RWPE2 (cell line): ENCODE measurements at places on chromosomes 12 and 14.

DNA sequence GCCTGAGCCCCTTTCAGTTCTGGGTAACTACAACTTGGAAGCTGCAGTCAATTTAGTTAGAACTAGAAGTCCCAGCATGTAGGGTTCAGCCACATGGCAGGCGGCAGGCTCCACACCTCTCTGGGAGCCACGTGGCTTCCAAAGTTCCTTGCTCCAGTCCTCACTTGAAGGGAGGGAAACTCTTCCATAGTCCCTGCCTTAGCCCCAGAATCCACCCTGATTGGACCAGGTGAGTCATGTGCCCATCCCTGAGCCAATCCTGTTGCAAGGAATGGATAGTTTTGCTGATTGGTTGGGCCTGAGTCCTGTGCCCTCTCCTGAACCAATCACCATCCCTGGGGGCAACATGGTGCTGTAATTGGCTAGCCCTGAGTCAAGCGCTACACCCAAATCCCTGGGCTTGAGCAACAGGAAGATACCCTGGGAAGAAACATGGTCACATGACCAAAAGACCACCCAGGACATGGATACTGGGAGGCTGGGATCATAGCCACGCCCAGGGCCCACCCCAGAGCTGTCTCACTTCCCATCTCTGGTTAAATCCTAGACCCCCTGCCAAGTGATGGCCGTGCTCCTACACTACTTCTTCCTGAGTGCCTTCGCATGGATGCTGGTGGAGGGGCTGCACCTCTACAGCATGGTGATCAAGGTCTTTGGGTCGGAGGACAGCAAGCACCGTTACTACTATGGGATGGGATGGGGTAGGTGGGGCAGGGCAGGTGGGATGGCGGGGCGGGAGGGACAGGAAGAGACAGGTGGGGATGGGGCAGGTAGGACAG is 154.7 kb downstream of the ADGRD1 start:
- no peak overlapping the region for H3K4me3 ChIP-seq
- no peaks in the 10 kb centered on the region for H3K27me3 ChIP-seq
- peak; percentile 17 for DNase-seq
- no peak overlapping the region for H3K27ac ChIP-seq
- no peaks in the 10 kb centered on the region for H3K36me3 ChIP-seq

- peaks cover 27% of the 10 kb centered on the region for H3K4me1 ChIP-seq
- no peaks in the 10 kb centered on the region for H3K36me3 ChIP-seq
- H3K4me3 ChIP-seq = no peak overlapping the region
- no peaks in the 10 kb centered on the region for H3K27me3 ChIP-seq
Observed at GRCh38 chr14:22522466-22522957, 66.5 kb downstream of the DAD1 start.

- H3K27ac ChIP-seq = no peak overlapping the region
- H3K27me3 ChIP-seq = no peaks in the 10 kb centered on the region
- DNase-seq = no peak
- peaks cover 40% of the 10 kb centered on the region for H3K36me3 ChIP-seq
- H3K4me1 ChIP-seq = no peaks in the 10 kb centered on the region
- no peak overlapping the region for H3K4me3 ChIP-seq
Observed at GRCh38 chr12:101749657-101750056, 10.4 kb upstream of the SYCP3 start.

DNA sequence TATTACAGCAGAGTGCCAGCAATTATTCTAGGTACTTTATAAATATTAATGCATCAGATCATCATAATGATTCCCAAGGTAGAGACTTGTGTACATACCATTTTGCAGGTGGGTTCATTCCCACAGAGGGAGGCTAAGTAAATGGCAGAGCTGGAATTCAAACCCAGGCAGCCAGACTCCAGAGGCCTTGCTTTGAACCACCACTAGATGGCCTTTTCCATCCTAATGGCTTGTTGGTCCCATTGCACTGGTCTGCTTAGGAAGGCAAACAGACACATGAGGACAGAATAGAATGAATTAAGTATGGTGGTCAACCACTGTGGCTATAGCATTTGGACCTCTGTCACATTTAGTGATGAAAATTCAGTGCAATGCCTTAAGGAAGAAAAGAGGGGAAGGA is 158.7 kb downstream of the METTL25 start:
- DNase-seq = no peak
- no peak overlapping the region for H3K4me3 ChIP-seq
- no peaks in the 10 kb centered on the region for H3K27me3 ChIP-seq
- no peaks in the 10 kb centered on the region for H3K36me3 ChIP-seq
- H3K27ac ChIP-seq = no peak overlapping the region

- H3K27me3 ChIP-seq = no peaks in the 10 kb centered on the region
- no peak overlapping the region for H3K27ac ChIP-seq
- H3K36me3 ChIP-seq = no peaks in the 10 kb centered on the region
- no peaks in the 10 kb centered on the region for H3K4me1 ChIP-seq
Observed at GRCh38 chr14:99351166-99352007, 79.4 kb upstream of the BCL11B start.

- no peaks in the 10 kb centered on the region for H3K4me1 ChIP-seq
- H3K27me3 ChIP-seq = no peaks in the 10 kb centered on the region
- H3K27ac ChIP-seq = no peak overlapping the region
- no peak for DNase-seq
- no peaks in the 10 kb centered on the region for H3K36me3 ChIP-seq
- H3K4me3 ChIP-seq = no peak overlapping the region
Observed at GRCh38 chr12:16096273-16096849, 181.1 kb downstream of the SLC15A5 start.

DNA sequence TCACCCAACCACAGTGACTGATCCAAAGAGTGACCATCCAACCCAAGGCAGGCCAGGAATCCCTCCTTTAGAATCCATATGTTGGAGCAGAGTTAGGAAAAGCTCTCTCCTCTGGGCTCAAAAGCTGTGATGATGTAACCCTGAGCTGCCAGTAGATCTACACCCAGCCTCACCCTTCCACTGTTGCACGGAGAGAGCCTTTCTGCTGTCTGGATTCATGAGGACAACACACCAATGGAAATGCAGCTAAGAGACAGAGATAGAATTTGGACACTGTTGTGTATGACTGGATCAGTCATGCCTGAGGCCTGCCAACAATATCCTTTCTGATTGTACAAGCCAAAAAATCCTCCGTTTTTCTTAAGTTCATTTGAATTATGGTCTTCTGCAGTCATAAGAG is 4.4 kb upstream of the OR6J1 start:
- H3K4me3 ChIP-seq = no peak overlapping the region
- H3K27ac ChIP-seq = no peak overlapping the region
- peaks cover 36% of the 10 kb centered on the region for H3K4me1 ChIP-seq
- H3K27me3 ChIP-seq = no peaks in the 10 kb centered on the region
- H3K36me3 ChIP-seq = no peaks in the 10 kb centered on the region

DNA sequence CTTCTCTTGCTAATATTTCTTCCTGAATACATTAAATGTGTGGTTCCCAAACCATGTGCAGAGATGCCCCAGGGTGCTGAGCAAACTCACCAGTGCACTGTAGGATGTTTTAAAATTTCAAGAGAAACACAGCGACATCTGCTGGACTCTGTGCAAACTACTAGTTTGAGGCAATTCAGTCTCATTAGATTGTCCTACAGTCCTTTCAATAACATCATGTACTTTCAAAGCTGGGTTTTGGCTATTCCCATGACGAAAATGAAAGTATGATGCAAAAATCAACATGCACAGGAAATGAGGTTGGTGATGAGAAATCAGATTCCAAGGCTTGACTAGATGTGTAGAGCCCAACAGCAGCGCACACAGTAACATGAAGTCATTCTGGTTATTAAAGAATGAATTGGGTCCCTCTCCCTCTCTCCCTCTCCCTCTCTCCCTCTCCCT is 66.3 kb downstream of the CLIP1 start:
- H3K4me1 ChIP-seq = no peaks in the 10 kb centered on the region
- no peak for DNase-seq
- H3K4me3 ChIP-seq = no peak overlapping the region

DNA sequence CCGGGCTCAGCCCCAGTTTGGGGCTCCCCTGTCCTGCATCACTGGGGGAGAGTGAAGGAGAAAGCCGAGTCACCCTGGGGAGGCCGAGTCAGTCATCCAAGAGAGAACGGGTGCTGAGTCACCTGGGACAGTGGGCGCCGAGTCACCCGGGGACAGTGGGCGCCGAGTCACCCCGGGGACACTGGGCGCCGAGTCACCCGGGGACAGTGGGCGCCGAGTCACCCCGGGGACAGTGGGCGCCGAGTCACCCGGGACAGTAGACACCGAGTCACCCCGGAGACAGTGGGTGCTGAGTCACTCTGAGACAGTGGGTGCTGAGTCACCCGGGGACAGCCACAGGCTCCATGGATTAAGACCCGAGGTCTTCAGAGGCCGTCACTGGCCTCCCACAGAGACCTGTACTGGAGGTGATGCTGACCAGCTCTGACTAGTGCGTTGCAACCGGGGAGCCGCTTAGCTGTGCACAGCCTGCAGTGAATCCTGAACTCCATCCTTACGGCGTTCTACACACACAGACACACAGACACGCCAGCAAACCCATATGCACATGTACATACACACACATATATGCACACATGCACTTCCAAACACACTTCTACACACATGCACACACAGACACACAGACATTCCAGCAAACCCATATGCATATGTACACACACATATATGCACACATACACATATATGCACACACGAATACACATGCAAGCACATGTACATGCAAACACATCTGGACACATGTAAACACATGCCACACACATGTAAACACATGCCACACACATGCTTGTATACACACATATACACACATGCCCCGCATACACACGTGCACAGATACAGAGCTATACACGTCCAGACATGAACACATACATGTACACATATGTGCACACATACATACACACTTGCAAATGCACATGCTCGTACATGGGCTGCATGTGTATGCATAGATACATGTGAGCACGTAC is 64.9 kb upstream of the GALNT9 start:
- DNase-seq = peak; percentile 36
- H3K36me3 ChIP-seq = no peaks in the 10 kb centered on the region
- H3K4me1 ChIP-seq = no peaks in the 10 kb centered on the region
- no peak overlapping the region for H3K27ac ChIP-seq
- no peak overlapping the region for H3K4me3 ChIP-seq

GRCh38 chr14:71333705-71334104 is 426.4 kb downstream of the PCNX1 start:
- no peaks in the 10 kb centered on the region for H3K27me3 ChIP-seq
- H3K36me3 ChIP-seq = peaks cover 24% of the 10 kb centered on the region
- H3K4me3 ChIP-seq = no peak overlapping the region

DNA sequence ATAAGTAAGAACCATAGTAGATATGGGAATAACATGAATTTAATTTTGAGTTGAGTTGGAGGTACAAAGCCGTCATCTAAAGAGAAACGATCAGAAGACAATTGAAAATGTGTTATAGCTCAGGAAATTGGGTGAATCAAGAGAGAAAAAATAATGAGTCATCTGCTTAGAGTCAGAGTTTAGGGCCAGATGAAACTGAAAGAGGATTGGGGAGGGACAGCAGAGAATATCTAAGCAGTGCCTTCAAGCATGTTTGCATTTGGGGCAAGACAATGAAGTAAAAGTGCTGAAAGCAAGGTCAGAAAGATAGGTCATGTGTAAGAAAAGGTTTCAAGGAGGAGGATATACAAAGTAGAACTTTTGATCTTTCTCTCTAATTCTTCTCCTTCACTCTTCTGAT is 49.4 kb downstream of the SLC15A5 start:
- H3K4me1 ChIP-seq = no peaks in the 10 kb centered on the region
- H3K27ac ChIP-seq = no peak overlapping the region
- DNase-seq = no peak
- H3K4me3 ChIP-seq = no peak overlapping the region

DNA sequence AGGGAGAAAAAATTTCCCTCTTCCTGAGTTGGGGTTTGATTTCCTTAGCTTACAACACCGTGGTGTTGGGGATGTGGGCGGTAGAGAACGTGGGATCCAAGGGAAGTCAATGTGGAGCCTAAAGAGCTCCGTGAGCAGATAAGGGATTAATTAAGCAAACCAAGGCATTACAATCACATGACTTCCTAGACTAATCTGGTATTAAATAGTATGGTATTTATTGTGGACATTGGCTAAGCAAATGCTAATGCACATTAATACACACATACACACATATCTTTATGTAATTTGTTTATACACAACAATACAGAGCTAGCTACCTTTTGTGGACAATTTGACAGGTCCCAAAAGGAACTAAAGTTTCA is 791 bp upstream of the RNF41 start:
- peaks cover 8% of the 10 kb centered on the region for H3K36me3 ChIP-seq
- no peaks in the 10 kb centered on the region for H3K27me3 ChIP-seq
- DNase-seq = no peak
- peak overlapping the region; percentile 79 for H3K4me3 ChIP-seq

DNA sequence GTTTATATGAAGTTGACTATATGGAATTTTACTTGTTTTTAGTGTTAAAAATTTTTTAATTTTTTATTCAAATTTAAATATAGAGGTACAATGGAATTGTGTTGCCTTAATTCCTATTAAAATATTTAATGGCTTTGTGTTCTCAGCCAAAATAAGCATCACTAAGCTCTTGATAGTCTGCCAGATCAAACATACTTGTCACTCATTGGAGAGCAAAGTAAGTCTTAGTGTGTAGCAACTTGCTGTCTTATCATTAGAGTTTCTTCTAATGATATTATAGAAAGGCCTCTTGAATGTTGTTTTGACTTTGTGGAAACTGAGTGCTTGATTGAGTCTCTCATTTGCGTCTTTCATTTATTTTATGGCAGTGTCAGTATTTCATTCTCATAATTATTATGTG is 10.7 kb downstream of the SFSWAP start:
- no peak for DNase-seq
- no peaks in the 10 kb centered on the region for H3K27me3 ChIP-seq
- H3K36me3 ChIP-seq = peaks cover 95% of the 10 kb centered on the region
- H3K27ac ChIP-seq = peak overlapping the region; percentile 49

DNA sequence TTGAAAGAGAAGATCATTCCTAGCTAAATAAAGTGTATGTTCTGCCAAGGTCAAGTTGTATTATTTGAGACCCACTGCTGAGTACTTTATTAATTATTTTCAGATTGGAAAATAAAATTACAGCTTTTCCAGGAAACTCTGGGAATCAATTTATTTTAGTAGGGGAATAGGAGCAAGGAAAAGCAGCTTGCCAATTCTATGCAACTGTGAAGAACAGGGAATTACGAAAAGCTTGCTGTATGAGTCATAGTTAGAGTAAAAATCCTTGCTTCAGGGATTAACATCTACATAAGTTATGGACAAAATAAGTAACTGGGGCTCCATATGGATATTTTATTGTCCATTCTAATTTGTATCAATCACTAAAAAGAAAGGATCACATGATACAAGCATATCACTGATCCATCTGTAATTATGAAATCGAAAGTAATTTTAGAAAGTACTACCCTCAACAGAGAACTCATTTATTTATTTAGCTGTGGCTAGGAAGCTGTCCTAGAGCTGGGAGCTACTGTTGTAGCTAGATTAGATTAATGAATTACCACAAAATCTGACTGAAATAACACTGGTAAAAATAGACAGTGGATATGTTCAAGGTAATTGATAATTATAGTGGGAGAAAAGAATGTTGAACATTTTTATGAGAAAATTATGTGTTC is 303.5 kb upstream of the NPAS3 start:
- no peaks in the 10 kb centered on the region for H3K27me3 ChIP-seq
- H3K27ac ChIP-seq = no peak overlapping the region
- DNase-seq = no peak
- no peaks in the 10 kb centered on the region for H3K36me3 ChIP-seq

GRCh38 chr14:97301931-97302559 is 504.9 kb downstream of the VRK1 start:
- H3K27ac ChIP-seq = no peak overlapping the region
- H3K27me3 ChIP-seq = peaks cover 38% of the 10 kb centered on the region
- H3K36me3 ChIP-seq = no peaks in the 10 kb centered on the region
- H3K4me3 ChIP-seq = no peak overlapping the region
- DNase-seq = no peak
